ENCODE measurements at places on chromosomes 13 and 19. TPM values are rescaled to one million over a fixed set of nuclear protein-coding genes. Genes with fewer than 3 reads are reported as not detected.
A peak's percentile ranks its signal among the peaks of the same experiment; 100 is the strongest.

- H3K4me3 ChIP-seq, result no peak overlapping the region
- no peaks in the 10 kb centered on the region for H3K36me3 ChIP-seq
- no peaks in the 10 kb centered on the region for H3K4me1 ChIP-seq
- no peak overlapping the region for H3K27ac ChIP-seq
- peaks cover 13% of the 10 kb centered on the region for H3K27me3 ChIP-seq
These were observed 55.8 kb downstream of the MTMR6 start for GRCh38 chr13:25231517-25231916.

DNA sequence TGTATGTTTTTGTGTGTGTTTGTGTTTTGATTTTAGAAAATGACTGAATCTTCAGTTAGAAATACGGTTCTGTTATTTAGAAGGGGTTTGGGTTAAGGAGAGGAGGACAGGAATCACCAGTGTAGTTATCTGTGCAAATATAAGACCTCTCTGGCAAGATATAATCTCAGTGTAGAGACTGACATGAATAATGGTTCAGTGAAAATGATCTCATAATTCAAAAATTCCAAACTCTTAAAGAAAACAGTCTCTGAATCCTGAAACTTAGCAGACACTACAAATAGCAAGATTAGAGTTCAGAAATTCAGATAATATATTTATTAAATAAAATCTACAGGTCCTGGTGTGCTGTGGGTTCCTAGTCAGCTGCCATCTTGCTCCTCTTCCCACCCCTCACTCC lies 73.5 kb downstream of the PDS5B start:
- peaks cover 25% of the 10 kb centered on the region for H3K36me3 ChIP-seq
- peaks cover 2% of the 10 kb centered on the region for H3K4me1 ChIP-seq
- peak overlapping the region; percentile 59 for H3K27ac ChIP-seq
- no peak for DNase-seq
- H3K4me3 ChIP-seq, result no peak overlapping the region
- no peaks in the 10 kb centered on the region for H3K27me3 ChIP-seq

DNA sequence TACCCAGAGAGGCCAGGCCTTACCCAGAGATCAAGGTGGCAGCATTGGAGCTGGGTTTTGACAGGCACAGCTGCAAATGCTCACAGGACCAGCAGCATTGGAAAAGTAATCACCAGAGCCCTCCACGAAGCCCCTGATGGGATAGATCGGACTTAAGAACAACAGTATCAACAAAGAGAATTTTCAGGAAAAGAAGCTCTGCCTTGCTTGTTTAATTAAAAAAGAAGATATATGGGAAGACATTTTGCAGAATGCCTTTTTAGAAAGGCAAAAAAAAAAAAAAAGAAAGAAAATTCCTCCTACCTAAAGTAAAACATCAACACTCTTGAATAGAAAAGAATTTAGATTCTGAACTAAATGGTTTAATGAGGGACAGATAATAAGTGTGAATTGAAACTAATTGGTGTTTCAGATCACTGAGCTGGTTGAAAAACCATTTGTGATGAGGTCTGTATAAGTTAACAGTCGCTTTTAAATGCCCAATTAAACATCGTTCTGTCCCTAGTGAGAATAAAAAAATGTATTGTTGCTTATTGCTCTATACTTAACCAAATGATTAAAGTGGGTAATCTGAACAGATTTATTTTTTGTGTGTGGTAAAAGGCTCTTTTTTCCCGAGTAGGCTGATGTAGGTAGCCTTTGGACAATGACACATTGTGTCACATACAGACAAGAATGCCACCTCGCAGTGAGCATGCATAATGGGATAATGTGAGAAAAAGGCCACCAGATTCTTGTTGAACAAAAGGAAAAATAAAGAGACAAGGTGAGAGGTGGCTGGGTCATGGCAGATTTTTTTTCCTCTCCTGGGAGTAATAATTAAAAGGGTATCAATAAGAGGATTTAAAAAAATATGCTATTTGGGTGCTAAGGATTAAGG lies 93.0 kb upstream of the ARGLU1 start:
- H3K36me3 ChIP-seq, result no peaks in the 10 kb centered on the region
- no peak for DNase-seq
- H3K4me1 ChIP-seq, result peaks cover 7% of the 10 kb centered on the region
- no peak overlapping the region for H3K27ac ChIP-seq
- no peak overlapping the region for H3K4me3 ChIP-seq
- no peaks in the 10 kb centered on the region for H3K27me3 ChIP-seq

- H3K4me1 ChIP-seq, result peaks cover 50% of the 10 kb centered on the region
- H3K27me3 ChIP-seq, result no peaks in the 10 kb centered on the region
- no peak overlapping the region for H3K4me3 ChIP-seq
These were observed 14.4 kb downstream of the PAK4 start for GRCh38 chr19:39139971-39140453.

ATP12A gene
- 1.9 TPM for total RNA-seq

APLP1 gene
- 134 TPM for total RNA-seq

DNA sequence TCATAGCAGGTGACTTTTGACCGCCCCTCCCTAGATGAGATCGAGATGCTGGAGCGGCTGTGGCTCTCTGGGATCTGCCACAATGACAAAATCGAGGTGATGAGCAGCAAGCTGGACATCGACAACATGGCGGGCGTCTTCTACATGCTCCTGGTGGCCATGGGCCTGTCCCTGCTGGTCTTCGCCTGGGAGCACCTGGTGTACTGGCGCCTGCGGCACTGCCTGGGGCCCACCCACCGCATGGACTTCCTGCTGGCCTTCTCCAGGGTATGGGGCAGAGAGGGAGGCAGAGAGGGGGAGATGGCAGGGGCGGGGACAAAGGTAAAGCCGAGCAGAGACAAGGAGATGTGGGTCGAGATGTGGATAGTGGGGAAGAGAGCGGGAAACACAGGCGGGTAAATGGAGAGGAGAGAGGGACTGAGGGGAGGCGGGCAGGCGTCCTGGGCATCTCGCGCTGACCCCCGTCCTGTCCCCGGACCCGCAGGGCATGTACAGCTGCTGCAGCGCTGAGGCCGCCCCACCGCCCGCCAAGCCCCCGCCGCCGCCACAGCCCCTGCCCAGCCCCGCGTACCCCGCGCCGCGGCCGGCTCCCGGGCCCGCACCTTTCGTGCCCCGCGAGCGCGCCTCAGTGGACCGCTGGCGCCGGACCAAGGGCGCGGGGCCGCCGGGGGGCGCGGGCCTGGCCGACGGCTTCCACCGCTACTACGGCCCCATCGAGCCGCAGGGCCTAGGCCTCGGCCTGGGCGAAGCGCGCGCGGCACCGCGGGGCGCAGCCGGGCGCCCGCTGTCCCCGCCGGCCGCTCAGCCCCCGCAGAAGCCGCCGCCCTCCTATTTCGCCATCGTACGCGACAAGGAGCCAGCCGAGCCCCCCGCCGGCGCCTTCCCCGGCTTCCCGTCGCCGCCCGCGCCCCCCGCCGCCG lies 3.4 kb upstream of the GRWD1 start:
- peaks cover 2% of the 10 kb centered on the region for H3K36me3 ChIP-seq
- no peak overlapping the region for H3K27ac ChIP-seq
- H3K4me3 ChIP-seq, result peak overlapping the region; percentile 47
- H3K27me3 ChIP-seq, result no peaks in the 10 kb centered on the region
- no peak for DNase-seq

GRCh38 chr19:12230751-12231733 lies 63.6 kb downstream of the ZNF44 start:
- H3K27me3 ChIP-seq, result no peaks in the 10 kb centered on the region
- H3K36me3 ChIP-seq, result peaks cover 71% of the 10 kb centered on the region
- H3K27ac ChIP-seq, result no peak overlapping the region

GNA15 gene
- total RNA-seq, result not detected

OR7C2 gene
- not detected for total RNA-seq

GRCh38 chr13:44668688-44669087 lies 92.6 kb upstream of the TSC22D1 start:
- H3K36me3 ChIP-seq, result no peaks in the 10 kb centered on the region
- no peaks in the 10 kb centered on the region for H3K4me1 ChIP-seq
- no peak overlapping the region for H3K27ac ChIP-seq
